ENCODE measurements at places on chromosomes 2 and 18.

- DNase-seq: no peak
Observed at GRCh38 chr2:131426727-131427126, 49.2 kb upstream of the TUBA3D start.

DNA sequence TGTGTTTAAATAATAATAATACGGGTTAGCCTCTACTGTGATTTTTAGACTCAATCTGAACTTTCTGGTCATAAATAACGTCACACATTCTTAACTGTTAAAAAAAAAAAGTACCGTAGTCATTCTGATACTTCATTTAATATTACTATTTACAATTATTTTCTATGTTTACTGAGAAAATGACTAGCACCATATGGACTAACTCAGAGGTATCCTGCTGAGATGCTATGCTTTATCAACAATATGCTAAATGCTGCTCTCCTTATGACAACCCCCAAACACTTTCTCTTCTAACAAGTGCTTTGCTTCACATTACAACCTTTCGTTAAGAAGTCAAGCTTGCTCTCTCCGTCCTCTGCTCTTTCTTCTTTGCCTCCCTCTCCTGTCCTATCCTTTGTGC lies 182.1 kb downstream of the AFF3 start:
- DNase-seq: no peak

DNA sequence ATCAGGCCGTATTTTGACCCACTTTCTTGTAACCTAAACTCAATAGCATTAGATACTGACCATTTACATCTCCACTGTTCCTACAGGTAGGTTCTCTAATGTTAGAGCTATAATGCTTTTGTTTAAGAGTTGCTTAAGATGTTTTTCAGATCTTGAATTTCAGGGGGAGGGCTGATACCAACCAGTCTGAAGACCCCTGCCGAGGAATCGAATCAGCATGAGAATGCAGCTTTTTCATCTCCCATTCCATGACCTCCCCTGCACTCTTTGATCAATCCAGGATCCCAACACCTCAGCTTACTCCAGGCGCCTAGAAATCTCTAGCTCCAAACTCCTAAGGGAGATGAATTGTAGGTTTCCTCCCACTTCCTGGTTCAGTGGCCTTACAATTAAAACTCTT lies 120.5 kb upstream of the MC4R start:
- DNase-seq: no peak

DNA sequence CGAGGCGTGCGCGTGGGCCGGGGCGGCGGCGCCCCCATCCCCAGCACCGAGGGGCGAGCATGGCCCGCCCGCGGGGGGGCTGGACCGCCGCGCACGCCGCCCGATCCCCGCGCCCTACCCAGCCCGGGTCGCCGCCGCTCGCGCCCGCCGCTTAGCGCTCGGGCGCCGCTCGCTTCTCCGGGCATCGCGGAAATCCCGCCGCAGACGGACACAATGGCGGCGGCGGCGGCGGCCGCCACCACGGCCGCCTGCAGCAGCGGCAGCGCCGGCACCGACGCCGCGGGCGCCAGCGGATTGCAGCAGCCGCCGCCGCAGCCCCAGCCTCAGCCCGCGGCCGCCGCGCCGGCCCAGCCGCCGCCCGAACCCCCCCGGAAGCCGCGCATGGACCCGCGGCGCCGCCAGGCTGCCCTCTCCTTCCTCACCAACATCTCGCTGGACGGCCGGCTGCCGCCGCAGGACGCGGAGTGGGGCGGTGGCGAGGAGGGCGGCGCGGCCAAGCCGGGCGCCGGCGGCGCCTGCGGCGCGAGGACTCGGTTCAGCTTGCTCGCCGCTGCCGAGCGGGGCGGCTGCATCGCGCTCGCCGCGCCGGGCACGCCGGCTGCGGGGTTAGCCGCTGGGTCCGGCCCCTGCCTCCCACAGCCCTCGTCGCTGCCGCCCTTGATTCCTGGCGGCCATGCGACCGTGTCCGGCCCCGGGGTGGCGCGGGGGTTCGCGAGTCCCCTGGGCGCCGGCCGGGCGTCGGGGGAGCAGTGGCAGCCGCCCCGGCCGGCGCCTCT lies 453 bp downstream of the CABLES1 start:
- DNase-seq: no peak

DNA sequence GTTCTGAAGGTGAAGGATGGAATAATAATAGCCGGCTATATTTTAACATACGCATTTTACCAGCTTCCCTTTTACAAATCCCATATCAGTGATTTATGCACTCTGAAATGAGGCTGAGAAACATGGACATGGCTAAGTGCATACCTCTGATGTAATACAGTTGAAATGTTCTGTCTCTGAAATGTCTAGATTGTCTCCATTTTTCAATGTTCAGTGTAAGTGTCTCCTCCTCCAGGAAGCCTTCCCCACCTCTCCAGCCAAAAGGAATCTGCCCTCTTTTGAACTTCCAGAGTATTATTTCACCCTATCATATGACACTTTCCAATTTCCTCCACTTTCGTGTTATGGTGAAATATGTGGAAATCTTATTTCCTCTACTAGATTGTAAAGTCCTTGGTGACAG lies 29.5 kb upstream of the ME2 start:
- DNase-seq: no peak

DNA sequence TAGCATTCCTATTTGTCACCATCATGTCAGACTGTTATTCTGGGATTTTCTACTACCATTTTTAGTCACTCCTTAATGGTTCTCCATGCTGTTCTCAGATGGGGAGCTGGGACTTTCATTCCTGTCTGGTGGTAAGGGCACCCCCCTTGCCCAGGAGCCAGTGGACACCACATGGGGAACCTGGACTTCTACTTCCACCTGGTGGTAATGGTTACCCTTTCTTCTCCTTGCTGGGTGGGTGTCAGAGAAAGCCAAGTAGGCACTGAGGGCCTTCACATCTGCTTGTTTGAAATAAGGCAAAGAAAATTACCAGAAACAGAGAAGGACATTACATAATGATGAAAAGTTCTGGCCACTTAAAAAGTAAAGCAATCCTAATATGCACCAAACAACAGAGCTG lies 239.8 kb downstream of the FHOD3 start:
- no peak for DNase-seq

DNA sequence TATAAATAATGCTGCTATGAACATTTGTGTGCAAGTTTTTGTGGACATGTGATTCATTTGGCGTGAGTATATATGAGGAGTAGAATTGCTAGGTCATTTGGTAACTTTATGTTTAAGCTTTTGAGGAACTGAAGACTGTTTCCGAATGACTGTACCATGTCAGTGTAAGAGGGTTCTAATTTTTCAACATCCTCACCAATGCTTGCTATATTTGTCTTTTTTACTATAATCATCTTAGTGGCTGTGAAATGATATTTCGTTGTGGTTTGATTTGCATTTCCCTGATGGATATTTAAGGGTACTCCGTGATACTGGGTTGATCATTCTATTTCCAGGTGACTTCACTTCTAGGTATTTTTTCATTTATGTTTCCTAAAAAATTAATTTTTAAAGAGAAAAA lies 241.1 kb downstream of the BCL2 start:
- no peak for DNase-seq

- no peak for DNase-seq
Observed at GRCh38 chr2:151777487-151777886, 43.2 kb upstream of the NEB start.

GRCh38 chr2:50263728-50264127 lies 768.2 kb downstream of the NRXN1 start:
- no peak for DNase-seq
